ENCODE measurements at places on chromosomes 7 and 10.

- no peak for DNase-seq
Measured at GRCh38 chr7:71521506-71521905, 389.6 kb downstream of the GALNT17 start.

- DNase-seq, result no peak
Measured at GRCh38 chr7:140541513-140542227, 62.4 kb upstream of the MKRN1 start.

DNA sequence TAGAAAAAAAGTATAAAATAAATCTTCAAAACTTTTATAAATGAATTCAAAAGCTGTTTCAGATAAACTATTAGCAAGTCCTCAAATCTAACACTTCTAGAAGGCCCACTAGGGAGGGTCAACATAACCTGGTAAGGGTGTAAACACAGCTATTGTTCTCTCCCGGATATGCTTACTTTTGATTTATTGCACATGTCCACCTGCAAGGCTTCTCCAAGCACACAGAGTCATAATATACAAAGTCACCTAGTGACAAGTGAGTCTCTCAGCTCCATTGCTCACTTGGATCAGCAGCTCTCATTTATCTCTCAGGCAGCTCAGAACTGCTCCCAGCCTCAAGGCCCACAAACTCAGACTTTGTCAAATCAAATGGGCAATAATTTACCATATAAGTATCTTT, 44.0 kb upstream of the COL1A2 start:
- DNase-seq, result no peak

- DNase-seq, result no peak
Measured at GRCh38 chr7:151025924-151026671, 1.8 kb upstream of the ATG9B start.

DNA sequence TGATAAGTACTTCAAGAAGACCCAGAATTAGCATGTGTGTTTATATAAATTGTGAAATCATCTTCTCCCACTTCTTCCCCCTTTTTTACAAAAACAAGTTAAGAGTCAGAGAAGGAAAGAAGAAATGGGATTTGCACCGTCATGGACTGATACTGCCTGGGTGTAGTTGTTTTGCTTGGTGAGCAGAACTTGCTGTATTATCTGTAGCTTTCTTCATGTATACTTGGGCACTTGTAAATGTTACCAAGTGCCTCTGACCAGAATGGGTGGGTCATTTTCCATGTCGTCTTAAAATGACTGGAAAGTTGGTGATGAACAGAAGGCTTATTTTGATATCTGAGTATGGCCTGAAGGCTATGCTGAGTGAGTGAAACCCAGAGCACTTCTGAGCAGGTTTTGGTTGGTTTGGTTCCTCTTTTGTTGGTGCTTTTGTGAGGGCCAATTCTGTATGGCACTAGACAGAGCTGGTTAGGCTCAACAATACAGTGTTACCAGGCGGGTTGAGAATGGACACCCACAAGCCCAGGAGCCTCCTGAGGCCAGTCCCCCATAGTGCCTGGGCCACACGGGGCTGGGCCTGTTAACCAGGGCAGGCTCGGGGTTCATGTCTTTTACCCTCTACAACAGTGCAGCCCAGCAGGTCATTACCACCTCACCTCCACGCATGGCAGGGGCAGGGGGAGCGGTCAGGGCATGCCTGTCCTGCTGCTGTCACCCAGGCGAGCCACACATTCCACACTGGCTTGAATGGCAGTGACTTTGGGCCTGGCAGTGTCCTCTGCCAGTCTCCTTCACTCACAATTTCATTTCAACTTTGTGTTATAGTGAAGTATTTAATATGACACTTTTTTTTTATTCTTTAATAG, 115.1 kb downstream of the CCNY start:
- no peak for DNase-seq

- no peak for DNase-seq
Measured at GRCh38 chr7:44470135-44470479, 20.4 kb downstream of the NUDCD3 start.

- no peak for DNase-seq
Measured at GRCh38 chr10:99977916-99978315, 31.8 kb downstream of the DNMBP start.
